ENCODE measurements at places on chromosomes 11 and 22.

DNA sequence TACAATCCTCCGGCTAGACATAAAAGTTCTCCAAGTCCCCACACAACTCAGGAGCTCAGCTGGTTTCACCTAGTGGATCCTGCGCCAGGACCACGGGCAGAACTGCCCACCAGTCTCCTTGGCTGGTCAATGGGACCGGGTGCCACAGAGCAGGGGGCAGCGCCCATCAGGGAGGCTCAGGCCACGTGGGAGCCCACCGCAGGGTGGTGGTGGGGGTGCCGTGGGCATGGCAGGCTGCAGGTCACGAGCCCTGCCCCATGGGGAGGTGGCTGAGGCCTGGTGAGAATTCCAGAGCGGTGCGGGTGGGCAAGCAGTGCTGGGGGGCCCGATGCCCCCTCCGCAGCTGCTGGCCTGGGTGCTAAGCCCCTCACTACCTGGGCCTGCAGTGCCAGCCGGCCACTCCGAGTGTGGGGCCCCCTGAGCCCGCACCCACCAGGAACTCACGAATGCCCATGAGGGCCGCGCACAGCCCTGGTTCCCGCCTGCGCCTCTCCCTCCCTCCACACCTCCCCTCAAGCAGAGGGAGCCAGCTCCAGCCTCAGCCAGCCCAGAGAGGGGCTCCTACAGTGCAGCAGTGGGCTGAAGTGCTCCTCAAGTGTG lies 1091.9 kb upstream of the TENM4 start:
- DNase-seq, result no peak

- no peak for DNase-seq
Observed at GRCh38 chr11:124886476-124886875, 11.2 kb downstream of the ROBO4 start.

DNA sequence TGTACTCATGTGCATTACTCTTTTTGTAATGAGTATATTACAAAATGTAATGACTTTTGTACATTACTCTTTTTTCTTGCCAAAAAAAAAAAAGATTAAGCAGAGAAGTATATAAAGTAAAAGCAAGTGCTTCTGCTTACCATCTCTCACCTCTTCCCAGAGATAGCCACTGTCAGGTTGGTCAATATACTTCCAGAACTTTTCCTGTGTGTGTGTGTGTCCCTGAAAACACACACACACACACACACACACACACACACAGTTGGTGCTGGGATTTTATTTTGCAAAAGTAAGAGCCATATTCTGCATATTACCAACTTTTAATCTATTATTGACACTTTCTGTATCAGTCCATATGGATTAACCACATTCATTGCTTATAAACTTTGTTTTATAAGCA lies 2.5 kb downstream of the IGLL5 start:
- no peak for DNase-seq

GRCh38 chr11:65653229-65654225 lies 9.2 kb downstream of the RELA start:
- no peak for DNase-seq

DNA sequence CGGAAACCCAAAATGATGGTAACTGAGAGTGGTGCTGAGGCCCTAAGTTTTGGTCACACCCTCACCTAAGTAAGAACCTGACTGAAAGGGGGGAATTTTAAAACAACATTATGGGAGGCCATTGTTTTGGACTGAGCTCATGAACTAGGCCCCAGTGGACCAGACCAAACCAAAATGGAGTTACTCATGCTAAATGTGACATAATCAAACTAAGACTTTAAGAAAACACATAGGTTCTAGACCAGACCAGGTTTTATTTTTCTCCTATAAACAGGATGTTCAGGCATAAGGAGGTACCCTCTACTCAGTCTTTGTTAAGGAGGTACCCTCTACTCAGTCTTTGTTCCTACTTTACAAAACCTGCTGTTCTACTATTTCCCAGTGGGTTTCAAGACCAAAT lies 7.4 kb upstream of the EI24 start:
- no peak for DNase-seq

GRCh38 chr11:116603728-116604323 lies 169.0 kb downstream of the BUD13 start:
- no peak for DNase-seq

DNA sequence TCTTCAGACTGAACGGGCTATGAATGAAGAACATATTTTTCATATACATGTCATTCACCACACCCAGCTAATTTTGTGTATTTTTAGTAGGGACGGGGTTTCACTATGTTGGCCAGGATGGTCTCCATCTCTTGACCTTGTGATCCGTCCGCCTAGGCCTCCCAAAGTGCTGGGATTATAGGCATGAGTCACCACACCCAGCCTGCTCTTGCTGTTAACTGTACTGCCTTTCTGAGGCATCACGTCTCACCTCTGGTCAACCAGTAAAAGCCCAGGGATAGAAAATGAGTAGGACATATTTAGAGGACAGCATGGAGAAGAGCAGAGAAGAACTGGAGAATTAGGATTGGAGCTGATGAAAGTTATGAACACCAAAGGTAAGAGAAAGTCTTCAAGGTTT lies 55.6 kb downstream of the APOL3 start:
- peak; percentile 41 for DNase-seq

Data from mammary epithelial cell (primary cell).